Stimulated activated CD4-positive, alpha-beta T cell treated with anti-CD3 and anti-CD28 coated beads, Interleukin-4, amount 100 ng/mL, for 1 hour (primary cell): ENCODE measurements at places on chromosomes 2 and 18.

- DNase-seq: no peak
These were observed 229.2 kb upstream of the SMIM21 start for GRCh38 chr18:75656563-75657247.

DNA sequence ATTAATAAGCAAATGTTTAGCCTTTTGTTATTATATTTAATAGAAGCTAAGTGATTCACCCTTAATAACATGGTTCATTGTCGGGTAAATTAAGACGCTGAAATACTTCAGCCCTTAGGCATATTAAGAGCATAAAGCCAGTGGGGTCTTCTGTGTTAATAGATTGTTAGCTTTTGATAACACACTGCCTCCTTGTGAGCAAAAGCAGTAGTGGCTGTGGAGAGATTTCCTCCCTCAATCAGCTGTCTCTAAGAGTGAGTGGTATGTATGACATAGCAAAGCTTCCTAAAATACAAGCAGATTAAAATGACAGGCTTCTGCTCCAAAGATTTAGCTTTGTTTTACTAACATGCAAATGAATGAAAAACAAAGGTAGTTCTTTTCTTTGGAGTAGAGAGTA is 143.7 kb upstream of the SYT4 start:
- no peak for DNase-seq

- DNase-seq: no peak
These were observed 9.1 kb downstream of the TMEM127 start for GRCh38 chr2:96256611-96257113.

GRCh38 chr2:206721256-206721920 is 3.2 kb upstream of the DYTN start:
- DNase-seq: no peak

DNA sequence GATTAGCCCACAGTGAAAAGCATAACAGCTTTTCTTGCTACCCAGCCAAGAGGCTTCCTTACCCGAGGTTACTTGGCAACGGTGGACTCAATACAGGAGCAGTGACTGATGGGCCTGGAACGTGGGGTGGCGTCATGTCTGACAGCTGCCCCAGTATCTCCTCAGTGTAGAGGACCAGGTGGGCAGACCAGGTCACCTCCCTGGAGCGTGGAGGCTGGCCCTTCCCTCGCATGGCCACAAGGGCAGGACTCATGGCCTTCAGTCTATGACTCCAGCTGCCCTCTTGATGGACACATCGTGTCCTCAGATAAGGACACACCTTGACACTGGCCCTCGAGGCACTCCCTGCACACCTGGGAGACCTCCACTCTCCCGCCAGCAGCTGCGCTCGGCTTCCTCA is 6.4 kb downstream of the ASPRV1 start:
- DNase-seq: no peak

DNA sequence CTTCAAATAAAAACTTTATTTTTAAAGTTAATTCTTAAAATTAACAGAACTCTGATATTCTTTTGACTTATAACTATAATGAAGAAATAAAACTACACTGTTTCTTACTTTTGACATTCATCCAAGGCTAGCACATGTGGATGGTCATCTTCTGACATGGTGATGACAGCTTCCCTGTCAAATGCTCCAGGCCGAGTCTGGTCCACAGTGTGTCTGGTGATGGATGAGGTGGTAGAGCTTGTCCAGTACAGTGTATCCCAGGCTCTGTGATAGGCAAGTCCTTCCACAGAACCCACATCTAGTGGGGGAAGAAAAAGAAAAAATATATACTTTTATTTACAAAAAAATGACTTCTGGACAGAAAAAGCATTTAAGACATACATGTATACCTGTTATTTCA is 1529.5 kb downstream of the LRP1B start:
- no peak for DNase-seq

DNA sequence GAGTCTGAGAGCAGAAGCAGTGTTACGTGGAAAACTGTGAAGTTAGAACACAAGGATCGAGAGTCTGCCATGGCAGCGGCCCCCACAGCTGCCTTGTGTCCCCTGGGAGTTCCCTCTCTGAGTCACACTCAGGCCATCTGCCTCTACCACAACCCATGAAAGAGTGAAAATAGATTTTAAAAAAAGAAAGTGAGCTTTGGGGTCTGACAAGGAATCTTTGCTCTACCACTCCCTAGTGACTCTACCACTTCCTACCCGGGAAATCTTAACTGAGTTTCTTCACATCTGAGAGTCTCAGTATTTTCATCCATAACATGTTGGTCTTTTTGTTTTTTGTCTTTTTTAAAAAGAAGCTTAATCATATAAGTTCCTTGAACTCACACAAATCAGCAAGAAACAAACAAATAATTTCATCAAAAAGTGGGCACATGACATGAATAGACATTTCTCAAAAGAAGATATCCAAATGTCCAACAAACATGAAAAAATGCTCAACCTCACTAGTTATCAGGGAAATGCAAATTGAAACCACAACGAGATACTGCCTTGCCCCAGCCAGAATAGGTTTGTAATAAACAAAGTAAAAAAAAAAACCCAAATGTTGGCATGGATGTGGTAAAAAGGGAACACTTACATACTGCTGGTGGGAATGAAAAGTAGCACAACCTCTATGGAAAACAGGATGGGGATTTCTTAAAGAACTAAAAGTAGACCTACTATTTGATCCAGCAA is 2.4 kb upstream of the MSGN1 start:
- DNase-seq: no peak
